Vagina (tissue), 2 donors: ENCODE measurements at places on chromosomes 16 and 17. TPM values are rescaled to one million over a fixed set of nuclear protein-coding genes. Genes with fewer than 3 reads are reported as not detected.

GRCh38 chr16:2822158-2822495 lies 5.1 kb downstream of the PRSS21 start:
- no peak for DNase-seq

GRCh38 chr16:68086336-68086841 lies 1.2 kb downstream of the NFATC3 start:
- DNase-seq, result no peak

- DNase-seq, result no peak
Measured at GRCh38 chr17:16178836-16179235, 36.5 kb downstream of the NCOR1 start.

DNA sequence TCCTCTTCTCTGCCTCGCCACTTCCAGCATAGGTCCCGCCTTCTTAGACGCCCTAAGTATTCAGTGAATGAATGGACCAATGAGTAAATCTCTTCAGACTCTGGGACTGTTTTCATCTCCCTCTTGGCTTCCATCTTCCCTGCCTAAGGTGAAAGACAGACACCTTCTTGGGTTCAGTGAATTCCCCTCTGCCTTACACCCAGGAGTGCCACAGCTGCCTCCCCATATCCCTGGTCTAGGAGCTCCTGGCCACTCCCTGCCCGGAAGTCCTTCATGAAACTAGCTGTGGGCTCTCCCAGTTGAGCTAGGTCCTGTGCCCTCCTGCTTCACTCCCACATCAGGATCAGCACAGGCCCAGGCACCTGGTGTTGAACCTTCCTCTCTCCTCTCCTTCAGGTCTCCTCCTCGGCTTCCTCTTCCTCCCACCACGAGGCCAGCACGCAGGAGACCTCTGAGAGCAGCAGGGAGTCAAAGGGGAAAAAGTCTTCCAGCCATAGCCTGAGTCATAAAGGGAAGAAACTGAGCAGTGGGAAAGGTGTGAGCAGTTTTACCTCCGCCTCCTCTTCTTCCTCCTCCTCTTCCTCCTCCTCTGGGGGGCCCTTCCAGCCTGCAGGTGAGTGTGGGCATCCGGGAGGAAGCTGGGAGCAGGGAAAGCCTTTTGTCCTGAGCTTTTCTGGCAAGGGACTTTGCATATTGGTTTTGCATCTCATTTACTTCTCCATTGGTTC lies 10.3 kb downstream of the MLLT6 start:
- DNase-seq, result no peak

DNA sequence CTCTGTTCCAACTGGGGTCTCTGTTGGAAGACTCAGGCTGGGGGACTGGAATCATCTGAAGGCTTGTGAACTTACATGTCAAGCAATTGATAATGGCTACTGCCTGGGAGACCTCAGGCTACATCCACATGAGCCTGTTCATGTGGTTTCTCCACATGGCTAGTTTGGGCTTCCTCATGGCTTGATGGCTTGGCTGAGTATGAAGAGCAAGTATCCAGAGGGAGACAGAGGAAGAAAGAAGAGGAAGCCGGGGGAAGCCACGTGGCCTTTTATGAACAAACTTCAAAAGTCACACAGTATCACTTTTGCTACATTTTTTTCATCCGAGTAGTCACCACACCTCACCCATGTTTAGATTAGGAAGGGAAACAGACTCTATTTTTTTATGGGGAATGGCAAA lies 158.9 kb downstream of the TRIM37 start:
- DNase-seq, result no peak

DNA sequence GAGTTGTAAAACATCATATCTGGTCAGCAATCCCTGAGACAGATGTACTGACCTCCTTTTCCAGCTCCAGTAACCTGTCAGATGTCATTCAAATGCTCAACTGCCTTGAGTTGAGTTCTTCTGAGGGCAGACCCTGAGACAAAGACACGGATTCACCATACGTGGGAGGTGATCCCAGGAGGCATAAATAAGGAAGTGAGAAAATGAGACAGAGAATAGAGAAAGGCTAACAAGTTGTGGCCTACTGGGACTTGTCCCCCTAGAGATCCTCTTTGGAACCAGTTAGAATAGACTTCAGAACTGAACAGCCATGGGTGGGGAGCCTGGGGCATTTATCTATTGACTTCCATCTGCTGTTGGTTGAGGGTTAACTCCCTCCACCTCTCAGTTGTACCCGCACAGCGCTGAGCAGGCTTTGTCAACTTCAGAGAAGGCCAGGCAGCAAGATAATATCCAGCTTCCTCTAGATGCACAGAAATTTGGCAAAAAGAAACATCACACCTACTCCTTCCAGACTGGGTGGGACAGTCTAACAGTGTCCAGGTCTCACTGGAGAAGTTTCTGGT lies 123.0 kb upstream of the DYNLRB2 start:
- DNase-seq, result no peak

GRCh38 chr17:50781167-50781566 lies 13.8 kb upstream of the ANKRD40CL start:
- DNase-seq, result no peak

DNA sequence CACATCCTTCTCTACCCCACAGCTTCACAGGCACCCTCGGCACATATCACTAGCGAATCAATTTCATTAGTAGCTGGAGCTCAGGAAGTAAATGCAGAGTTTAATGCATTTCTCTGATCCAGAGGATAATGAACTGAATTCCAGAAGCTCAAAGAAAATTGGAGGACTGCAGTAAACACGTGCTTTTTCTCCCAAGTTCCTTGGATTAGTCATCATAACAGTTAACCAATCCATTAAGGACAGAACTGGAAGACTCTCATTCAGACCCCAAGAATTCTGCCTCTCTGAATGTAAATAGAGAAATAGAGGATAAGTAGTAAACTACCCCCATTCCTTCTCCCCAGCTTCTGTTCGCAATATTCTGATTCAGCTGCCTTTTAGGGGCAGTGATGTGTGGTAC lies 40.7 kb downstream of the DUSP14 start:
- DNase-seq, result no peak

DNA sequence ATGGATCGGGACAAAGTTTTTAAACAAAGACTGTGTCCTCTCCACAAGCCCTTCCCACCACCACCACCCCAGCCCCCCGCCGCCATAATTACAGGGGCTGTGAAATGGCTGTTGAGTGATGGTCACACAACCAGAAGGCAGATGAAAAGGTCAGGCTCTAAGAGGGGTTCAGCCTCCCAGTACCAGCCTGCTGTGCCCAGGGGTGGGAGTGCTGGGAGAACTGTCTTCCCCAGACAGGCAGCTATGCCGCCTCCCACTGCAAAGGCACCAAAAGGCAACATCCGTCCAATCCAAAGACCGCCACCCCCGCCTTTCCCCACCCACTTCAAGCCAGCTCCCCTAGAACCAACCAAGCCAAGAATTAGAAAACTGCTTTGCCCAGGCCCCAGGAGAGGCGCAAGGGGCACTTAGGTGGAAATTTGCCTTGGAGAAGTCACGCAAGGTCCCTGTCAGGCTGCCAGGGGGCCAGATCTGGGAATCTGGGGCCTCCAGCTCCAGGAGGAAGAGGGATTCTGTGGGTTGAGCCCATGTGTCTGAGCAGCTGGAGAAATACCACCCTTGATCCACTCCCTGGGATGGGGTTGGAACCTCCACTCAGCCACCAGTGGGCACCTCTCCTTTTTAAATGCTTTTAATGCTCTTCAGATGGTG lies 14.4 kb downstream of the CARHSP1 start:
- DNase-seq, result no peak

GRCh38 chr17:27242951-27243350 lies 51.0 kb upstream of the WSB1 start:
- DNase-seq, result no peak

The STXBP4 gene
- total RNA-seq, result 9.6 TPM

The HOXB8 gene
- not detected for total RNA-seq

The TSPOAP1 gene
- 7.1 TPM for total RNA-seq

The TERB1 gene
- not detected for total RNA-seq

The ZNF624 gene
- total RNA-seq, result 15.5 TPM

The CACNG4 gene
- total RNA-seq, result 0.74 TPM

The ATP6V0D1 gene
- total RNA-seq, result 110 TPM

The ABCA3 gene
- 5.4 TPM for total RNA-seq
